ENCODE measurements at places on chromosomes 16 and 17.

- no peak for DNase-seq
These were observed 439 bp downstream of the TRIM25 start for GRCh38 chr17:56913353-56913866.

GRCh38 chr16:69033151-69033949 is 72.1 kb upstream of the HAS3 start:
- DNase-seq, result no peak

DNA sequence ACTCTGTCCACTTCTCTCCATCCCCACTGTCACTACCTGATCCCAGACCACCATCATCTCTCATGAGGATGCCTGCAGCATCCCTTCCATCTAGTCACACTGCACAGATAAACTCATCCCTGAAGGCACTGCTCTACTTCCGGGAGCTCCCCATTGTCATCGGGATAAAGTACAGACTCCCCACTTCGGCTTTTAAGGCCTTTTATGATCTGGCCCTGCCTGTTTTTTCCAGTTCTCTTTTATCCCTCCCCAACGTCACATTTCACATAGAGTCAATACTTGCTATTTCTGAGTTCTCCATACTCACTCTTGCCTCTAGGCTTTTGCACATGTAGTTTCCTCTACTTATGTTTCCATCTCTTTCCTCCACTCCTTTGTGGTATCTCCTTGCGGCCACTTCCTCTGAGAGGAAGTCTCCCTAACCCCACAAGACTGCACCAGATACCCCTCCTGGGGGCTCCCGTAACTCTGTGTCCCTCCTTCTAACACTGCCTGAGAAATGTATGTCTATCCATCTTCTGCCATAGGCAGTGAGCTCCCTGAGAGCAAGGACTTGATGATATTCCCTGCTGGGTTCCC is 66.9 kb downstream of the COPRS start:
- no peak for DNase-seq

GRCh38 chr16:181565-182021 is 1.3 kb downstream of the HBQ1 start:
- no peak for DNase-seq

- DNase-seq, result no peak
These were observed 1239.8 kb upstream of the GOT2 start for GRCh38 chr16:59973966-59974365.

- DNase-seq, result no peak
These were observed 161.8 kb downstream of the ANKFN1 start for GRCh38 chr17:56314984-56315602.

- no peak for DNase-seq
These were observed 4.8 kb upstream of the QPRT start for GRCh38 chr16:29674188-29674587.

GRCh38 chr16:66741169-66741900 is 10.1 kb downstream of the DYNC1LI2 start:
- DNase-seq, result no peak

- DNase-seq, result no peak
These were observed 7.0 kb downstream of the CDR2L start for GRCh38 chr17:74994440-74994839.

- DNase-seq, result no peak
These were observed 9.2 kb downstream of the AXIN2 start for GRCh38 chr17:65552214-65552613.

DNA sequence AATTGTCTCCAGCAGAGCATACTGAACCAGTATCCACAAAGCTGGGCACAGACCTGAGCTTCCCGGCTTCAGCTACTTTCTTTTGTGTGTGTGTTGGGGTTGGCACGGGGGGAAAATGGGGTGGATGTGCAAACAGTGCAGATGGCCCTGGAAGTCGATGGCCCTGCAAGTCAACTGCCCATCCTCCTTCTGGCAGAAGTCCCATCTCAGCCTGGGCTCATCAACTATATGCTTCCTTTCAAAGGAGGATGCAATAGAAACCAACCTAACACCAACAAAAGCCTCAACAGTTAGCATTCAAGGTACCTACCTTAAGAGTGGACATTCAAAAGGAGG is 55.7 kb downstream of the SOX9 start:
- no peak for DNase-seq

DNA sequence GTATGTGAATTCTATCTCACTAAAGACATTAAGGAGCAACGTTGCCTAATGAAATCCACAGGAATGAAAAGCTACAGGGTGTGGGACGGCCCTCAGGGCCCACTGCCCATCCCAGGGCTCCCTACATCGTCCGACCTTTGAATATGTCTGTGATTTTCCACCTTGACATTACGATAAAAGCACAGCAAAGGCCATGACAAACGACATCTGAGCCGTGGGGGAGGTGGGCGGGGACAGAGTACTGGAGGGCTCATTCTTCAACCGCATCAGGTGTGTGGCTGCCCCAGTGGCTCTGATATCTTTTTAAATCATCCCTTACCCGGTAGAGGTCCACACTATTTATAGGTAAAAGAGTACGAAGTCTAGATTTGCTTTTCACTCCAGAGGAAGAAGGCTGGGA is 35.1 kb downstream of the LMF1 start:
- DNase-seq, result no peak

GRCh38 chr17:12492450-12492849 is 173.2 kb upstream of the MYOCD start:
- no peak for DNase-seq

- peak; percentile 39 for DNase-seq
These were observed 379.8 kb downstream of the UTP18 start for GRCh38 chr17:51640108-51640622.

DNA sequence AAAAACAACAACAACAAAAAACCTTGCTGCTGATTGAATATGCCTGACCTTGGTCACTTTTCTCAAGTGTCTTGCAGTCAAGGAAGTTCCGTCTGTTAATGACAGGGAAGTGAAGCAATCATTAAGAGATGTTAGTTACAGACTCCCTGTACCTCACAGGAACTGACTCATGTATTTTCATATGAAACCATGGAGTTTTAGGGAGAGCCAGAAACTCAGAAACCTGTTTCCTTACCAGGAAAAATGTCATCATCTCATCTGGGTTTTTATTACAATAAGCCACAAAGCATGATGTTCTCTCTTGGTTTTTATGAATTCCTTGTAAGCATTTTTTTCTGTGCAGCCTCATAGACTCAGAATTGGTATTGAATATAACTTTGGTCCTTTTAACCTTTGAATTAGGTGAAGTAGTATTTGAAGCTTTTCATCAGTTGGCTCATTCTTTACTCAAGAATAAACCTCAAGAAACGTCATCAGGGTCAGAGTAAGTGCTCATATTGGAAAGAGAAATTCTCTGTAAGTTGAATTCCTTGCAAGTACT is 10.3 kb downstream of the LYRM1 start:
- no peak for DNase-seq

DNA sequence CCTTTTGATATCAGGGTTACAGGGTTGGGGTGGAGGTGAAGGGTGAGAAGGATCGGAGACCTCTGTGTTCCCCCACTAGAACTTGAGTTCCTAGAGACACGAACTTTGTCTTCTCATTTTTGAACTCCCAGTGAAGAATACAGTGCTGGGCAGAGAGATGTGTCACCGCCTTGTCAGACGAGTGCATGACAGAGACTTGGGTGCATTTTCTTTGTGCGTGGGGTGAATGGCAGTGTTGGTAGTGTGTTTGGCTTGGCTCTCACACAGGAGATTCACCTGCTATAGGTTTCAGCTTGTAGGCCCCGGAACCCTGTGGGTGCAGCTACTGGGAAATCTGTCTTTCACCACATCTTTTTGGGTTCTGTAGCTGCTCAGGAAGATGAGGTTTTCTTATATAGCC is 40.0 kb upstream of the CCR7 start:
- DNase-seq, result no peak

DNA sequence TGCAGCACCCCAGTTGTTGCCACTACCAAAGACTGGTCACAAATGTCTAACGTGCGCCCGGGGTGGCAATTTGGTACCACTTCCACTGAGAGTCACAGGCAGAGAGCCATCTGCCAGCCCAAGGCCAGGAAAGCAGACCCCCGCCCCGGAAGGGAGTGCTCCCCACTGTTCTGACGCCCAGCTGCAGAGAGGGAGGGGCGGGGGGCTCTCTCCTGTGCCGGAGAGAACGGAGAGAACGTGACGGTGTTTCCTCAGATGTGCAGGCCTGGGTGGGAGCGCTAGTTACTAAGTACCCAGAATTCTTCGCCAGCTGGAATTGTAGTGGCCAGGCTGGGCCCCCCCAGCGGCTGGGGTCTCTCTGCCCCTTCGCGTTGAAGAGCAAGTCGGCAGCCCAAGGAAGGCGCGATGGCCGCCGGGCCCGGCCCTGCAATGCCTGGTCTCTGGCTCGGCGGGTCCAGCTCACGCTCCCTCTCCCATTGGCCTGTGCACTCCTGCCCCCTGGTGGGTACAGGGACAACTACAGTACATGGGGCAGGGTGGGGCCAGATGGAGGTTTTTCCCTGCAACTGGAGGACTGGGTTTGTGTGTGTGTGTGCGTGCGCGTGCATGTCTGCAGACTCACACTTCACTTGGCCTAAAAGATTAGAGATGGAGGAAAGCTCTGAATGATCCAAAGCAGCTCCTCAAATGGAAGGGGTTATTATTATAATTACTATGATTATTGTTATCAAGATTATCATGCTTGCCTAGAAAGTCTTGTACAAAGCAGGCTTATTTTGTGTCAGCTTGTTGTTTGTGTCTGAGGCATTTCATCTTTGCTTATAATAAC is 107.1 kb downstream of the AMFR start:
- DNase-seq, result peak; percentile 68

DNA sequence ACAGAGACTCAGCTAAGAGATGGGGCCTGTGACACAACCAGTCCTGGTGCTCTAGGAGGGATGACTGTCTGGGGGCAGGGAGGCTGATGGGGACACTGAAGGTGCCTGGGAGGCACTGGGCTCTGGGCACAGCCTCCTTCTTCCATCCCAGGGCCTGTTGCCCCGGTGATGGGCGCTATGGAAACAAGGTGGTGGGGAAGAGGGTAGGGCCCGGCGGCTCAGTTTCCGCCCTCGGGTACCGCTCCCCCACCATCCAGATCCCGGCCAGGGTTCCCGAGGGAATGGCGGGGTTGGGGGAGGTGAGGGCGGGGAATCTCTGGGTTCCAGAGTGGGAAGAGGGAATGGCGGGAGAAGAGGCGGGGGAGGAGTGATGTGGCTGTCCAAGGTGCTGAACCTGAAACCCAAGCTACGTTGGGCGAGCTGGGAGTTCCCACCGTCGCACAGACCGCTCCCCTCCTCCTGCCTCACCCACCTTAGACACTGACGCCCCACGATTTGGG is 981 bp downstream of the KCNH4 start:
- no peak for DNase-seq

DNA sequence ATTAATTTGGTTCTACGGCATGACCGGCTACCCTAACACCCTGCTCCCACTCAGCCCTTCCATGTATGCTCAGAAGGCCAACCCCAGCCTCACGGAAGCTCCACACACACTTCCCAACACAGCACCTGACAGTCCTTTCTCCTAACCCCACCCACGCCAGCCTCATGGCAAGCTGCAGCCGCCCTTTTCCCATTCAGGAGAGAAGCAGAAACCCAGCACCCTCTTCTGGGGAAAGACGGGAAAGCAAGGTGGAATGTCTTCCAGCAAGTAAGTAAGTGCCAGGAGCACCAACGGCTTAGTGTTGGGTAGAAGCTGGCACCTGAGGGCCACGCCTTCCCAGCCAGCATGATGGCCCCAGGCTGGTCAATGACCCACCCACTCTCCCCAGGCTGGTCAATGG is 32.1 kb downstream of the ABR start:
- DNase-seq, result peak; percentile 49

GRCh38 chr17:56934280-56934679 is 20.4 kb upstream of the TRIM25 start:
- DNase-seq, result no peak

DNA sequence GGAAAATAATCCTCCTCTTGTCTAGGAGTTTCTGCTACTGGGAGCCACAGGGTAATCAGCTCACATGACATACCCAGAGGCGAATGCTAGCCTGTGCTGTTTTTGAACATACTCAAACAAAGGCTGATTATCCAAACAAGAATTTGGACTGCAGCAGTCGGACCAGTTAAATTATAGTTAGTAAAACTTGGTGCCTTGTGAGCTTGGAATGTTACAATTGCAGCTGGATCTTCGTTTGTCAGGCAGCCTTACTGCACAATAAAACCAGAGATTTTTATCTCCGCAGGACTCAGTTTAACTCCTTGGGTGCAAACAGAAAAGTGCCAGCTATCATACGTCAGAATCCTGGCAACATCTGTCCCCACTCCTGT is 163.8 kb upstream of the TBX2 start:
- no peak for DNase-seq

- no peak for DNase-seq
These were observed 2.6 kb downstream of the TSPOAP1 start for GRCh38 chr17:58325976-58326468.

DNA sequence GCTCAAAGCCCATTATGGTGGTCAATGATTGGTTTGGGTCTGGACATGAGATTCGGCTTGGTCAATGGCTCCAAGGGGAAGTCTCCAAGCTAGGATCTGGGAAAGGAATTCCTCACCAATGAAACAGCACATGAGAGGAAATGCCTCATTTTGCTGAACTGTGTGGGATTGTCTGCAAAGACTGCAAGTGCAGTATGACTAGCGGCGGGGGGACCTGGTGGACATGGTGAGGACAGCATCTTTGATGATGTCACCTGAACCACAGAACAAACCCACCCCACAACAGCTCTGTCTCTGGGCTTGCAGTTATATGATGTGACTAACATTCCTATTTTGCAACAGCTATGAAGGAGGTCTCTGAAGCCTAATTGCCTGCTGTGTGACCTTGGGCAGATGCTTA is 50.6 kb upstream of the NKD1 start:
- DNase-seq, result no peak

GRCh38 chr17:39173080-39173479 is 7.1 kb upstream of the ARL5C start:
- DNase-seq, result no peak

DNA sequence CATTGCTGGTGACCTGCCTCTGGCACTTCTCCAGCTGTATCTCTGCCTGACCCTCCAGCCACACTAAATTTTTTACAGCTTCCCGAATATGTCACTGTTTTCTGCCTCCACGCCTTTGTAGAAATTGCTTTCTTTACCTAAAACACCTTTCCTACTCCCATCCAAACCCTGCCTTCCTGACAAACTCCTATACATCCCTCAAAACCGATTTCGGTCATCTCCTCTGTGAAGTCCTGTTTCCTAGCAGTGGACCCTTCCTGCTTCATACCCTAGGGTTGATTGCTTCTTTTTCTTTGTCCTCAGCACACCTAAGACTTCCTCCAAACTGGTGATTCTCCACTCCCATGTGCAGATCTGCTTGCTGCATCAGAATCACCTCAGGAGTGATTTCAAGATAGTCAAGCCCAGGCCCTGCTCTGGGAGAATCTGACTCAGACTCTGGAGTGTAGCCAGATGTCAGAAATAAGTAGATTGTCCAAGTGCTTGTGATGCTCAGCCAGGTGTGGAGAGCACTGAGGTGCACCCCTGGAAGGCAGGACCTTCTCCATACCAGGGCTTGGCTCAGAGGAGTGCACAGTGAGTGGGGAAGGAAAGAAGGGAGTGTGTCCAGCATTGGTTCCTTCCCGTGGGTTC is 184.2 kb downstream of the COPRS start:
- DNase-seq, result no peak

- DNase-seq, result no peak
These were observed 126.0 kb upstream of the SDK2 start for GRCh38 chr17:73770115-73770848.

GRCh38 chr16:55499281-55499680 is 9.6 kb upstream of the LPCAT2 start:
- no peak for DNase-seq

Measured in NT2/D1 (cell line).